Dermis microvascular lymphatic vessel endothelial cell (primary cell): ENCODE measurements at places on chromosomes 13 and 19. TPM values are rescaled to one million over a fixed set of nuclear protein-coding genes. Genes with fewer than 3 reads are reported as not detected.

DNA sequence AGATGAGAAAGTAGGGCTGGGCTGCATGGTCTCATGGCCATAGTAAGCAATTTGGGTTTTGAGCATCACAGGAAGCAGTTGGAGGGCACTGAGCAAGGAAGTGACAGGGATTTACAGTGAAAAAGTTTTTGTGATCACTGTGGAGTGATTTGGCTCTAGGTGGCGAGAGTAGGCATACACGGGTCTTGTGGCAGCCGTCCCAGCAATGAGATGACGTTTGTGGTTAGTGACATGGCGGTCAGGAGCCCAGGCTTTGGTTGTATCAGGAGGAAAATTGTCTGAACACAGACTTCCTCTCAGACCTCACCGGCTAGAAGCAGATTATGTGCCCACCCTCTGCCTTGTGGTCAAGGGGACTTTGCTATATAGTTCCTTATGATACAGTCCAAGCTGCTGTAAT, 3.3 kb downstream of the ZNF444 start:
- no peak for DNase-seq

- DNase-seq = no peak
Measured at GRCh38 chr13:23776698-23777574, 112.3 kb downstream of the MIPEP start.

DNA sequence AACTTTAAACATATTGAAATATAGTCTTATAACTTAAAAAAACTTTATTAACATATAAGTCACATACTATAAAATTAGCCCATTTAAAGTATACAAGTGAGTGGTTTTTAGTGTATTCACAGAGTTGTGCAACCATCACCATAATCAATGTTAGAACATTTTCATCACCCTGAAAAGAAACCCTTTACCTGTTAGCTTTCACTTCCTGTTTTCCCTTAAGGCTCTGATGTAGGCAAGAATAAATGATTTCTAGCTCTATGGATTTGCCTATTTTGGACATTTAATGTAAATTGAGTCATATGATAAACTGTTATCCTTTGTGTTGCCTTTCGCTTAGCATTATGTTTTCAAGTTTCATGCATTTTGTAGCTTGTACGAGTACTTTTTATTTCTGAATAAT, 15.6 kb downstream of the ZNF568 start:
- no peak for DNase-seq

DNA sequence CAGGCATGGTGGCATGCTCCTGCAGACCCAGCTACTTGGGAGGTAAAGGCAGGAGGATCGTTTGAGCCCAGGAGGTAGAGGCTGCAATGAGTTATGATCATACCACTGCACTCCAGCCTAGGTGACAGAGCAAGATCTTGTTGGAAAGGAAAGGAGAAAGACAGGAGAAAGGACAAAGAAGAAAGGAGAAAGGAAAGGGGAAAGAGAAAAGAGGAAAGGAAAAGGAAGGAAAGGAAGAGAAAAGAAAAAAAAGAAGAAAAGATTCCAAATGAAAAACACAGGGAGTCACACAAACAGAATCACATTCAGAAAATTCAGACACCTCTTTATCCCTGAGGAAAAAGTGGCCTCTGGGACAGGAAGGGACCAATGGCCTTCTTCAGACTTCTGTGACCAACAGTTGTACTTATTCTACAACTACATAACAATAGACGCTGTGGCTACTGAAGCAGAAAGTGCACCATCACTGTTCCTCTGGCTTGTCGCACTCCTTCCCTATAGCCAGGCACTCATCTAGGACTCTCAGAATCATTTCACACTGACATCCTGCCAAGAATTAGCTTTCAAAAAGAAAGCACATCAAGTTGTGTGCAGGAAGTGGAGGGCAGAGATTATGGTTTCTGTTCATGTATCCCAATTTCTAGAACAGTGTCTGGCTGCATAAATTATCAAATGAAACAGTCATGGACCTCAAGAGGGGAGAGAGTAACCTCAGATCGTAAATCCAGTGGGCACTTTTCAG, 5.9 kb downstream of the MTMR6 start:
- DNase-seq = no peak

Gene BST2
- total RNA-seq = 1.9 and 4.0 TPM in 2 replicates

- DNase-seq = peak; percentile 59
Measured at GRCh38 chr19:48588670-48589401, 17.7 kb upstream of the SPACA4 start.

- no peak for DNase-seq
Measured at GRCh38 chr13:108597943-108598342, 31.5 kb upstream of the MYO16 start.

- no peak for DNase-seq
Measured at GRCh38 chr19:1871140-1871597, 7.8 kb upstream of the KLF16 start.

GRCh38 chr13:46796129-46796514, 839 bp downstream of the ESD start:
- no peak for DNase-seq

GRCh38 chr19:17599780-17600179, 44.3 kb downstream of the COLGALT1 start:
- no peak for DNase-seq

- peak; percentile 65 for DNase-seq
Measured at GRCh38 chr13:112587764-112588489, at the start of gene TUBGCP3. TSS of gene TUBGCP3 (minus strand) at chr13:112588153. CDS start at chr13:112587980, 173 bp downstream.

DNA sequence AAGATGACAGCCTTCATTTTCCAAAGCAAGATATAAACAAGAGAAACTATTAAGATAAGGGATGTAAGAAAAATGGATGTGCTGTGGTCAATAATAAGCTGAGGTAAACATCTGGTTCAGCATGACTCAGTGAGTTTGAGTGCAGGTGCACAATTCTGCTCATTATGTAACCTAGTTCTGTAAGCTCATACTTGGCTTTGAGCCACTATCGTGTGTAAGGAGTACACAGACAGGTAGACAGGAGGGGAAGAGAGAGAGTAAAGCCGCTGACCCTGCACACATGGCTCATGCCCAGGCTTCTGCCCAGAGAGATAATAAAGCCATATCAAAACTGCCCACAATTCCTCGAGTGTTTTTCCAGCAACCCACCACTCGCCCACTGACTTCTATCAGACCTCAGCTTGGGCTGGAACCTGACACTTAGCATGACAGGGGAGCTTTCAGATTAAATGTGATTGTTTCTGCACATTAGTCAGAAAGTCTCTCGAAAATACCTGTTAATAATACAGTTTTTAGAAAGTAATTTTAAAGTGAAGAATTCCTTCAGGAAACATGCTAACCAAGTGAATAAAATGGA, 51.7 kb downstream of the ZNF91 start:
- no peak for DNase-seq

Gene ATXN8OS
- total RNA-seq = not detected in 2 replicates
